ENCODE measurements at places on chromosomes 16 and 17.

DNA sequence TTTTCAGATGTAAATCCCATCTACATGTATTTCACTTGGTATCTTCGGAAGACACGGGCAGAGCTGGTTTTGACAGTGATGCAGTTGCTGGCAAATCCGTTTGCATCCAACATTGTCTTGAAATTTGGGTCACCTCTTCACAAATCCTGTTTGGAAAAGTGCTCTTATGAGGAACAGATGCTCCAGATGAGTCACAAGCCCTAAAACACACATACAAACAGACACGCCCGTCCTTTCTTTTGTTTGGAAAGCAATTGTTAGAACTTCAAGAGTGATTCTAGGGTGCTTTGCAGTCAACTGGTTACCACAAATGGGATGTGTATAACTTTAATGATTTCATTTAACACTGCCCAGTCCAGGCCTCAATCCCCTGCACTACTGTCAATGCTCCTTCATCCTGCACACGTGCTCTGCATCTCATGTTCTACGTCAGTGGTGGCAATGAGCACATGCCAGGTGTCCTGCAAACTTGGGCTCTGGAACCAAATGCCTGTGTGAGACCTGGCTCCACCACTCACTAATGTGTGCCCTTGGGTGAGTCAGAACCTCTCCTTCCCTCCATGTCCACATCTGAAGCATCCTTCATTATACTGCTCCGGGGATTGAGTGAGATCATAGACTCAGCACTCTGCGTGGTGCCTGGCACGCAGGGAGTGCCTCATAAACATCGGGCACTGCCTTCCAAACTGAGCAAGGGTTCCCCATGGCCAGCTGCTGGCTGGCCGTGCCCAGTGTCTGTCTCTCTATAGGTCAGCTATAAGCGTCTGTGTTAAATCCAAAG lies 19.3 kb upstream of the FOXF1 start:
- DNase-seq: no peak

DNA sequence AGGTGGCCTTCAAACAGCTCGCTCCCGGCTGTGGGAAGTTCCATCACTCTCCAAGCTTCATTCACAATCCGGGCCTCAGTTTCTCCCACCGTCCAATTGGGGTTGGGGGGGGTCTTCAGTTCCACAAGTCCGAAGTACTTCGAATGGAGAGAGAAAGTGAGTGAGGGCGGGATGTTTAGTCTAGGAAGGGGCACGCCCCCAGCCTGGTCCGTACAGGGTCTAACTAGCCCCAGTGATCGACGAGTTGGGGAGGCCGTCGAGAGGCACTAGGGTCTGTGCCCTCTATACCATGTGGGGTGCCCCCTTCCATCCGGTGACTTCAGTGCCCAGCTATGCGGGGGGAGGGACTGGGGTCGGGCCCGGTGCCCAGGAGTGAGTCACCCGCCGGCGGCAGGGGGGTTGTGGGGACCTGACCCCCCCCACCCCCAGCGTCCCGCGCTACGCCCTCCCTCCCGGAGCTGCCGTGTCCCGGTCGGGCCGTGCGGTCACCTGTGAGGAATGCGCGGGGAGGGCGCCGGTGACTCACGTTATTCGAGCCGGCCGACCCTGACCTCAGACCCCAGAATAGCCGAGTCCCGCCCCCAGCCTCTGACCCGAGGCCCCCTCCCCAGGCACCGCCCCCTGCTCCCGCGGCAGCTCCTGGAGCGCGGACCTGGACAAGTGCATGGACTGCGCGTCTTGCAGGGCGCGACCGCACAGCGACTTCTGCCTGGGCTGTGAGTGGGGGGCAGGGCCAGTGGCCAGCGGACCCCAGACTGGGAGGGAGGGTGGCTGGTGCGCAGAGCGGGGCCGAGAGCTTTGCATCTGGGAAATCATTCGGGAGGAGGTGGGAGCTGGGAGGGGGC lies 658 bp downstream of the TNFRSF12A start:
- peak; percentile 91 for DNase-seq

DNA sequence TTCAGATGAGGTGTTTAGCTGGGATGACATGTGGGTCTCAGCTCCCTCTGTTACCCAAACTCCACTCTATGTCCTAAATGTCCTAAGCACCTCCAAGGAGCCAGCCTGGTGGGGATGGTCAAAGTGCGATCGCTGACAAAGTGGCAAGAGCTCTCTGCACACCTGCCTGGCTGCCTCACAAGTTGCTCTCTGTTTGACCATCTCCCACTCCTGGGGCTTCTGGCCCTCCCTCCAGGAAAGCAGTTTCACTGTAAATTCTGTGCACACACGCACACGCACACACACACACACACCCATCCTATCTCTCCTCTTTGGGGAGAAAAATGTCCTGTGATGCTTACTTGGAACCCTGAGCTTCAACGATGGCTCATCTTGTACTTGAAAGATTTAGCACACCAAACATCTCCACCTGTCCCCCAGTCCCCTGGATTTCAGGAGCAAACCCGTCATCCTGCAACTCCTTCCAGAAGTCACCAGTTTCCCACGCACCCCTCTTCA lies 1.7 kb downstream of the PITPNA start:
- DNase-seq: no peak

DNA sequence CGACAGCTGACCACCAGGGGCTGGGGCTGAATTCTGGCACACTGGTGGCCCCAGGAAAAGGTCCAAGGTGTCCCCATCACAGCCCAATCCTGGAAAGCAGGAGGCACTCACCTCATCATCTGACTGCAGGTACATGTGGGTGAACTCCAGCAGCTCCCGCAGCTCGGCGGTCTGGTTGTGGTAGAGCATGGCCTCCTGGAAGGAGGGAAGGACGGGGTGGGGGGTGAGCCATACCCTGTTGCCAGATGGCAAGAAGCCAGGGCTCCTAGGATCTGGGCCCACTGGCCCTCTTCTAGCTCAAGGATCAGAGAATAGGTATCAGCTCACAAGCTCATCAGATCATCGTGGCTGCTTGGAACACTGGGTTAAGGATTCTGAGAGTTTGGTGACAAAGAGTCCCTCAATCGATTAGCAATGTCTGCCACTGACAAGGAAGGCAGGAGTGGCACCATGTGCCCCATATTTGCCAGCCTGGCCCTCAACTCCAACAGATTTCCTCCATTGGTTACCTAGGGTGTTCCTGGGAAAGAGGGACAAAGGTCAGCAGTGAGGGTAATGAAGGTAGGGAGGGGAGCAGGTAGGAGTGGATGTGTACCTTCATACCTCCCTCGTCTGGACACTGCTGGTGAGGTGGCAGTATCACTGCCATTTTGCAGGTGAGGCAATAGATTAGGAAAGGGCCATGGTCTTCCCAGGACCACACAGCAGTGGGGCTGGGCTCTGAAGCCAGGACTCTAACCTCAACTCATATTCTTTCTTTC lies 4.9 kb downstream of the P3H4 start:
- no peak for DNase-seq

- DNase-seq: no peak
Measured at GRCh38 chr16:68479271-68479670, 31.0 kb upstream of the SMPD3 start.

GRCh38 chr16:21228361-21228872 lies 5.1 kb upstream of the ANKS4B start:
- no peak for DNase-seq

DNA sequence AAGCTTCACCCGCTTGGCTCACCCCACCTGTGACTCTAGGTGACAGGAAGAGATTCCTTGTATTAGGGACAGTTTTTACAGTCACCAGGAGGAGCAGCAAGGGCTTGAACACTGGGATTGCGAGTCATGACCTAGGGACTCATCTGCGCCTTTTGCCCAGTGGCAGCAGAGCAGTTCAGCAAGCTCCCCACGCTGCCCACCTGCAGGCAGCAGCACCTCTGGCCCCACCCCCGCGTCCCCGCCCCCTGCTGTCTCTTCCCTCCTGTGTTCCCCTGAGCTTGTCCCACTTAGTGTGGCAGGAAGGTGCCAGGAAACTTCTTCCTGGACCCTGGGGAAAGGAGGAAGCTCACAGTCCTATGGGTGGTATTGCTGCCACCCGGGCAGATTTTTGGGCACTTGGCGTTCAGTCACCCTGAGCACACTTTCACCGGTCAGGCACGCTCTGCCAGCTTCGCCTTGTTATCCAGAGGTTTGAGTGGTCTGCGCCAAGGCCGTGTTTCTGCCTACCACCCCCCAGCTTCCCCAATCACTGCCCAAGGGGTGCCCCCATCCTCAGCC lies 8.7 kb downstream of the MMP15 start:
- DNase-seq: no peak

GRCh38 chr16:79648826-79649225 lies 48.3 kb upstream of the MAF start:
- DNase-seq: peak; percentile 63

GRCh38 chr16:4325253-4325758 lies 9.4 kb downstream of the GLIS2 start:
- no peak for DNase-seq

GRCh38 chr17:81140018-81140417 lies 25.3 kb upstream of the PVALEF start:
- no peak for DNase-seq

- peak; percentile 40 for DNase-seq
Measured at GRCh38 chr16:9965079-9965478, 217.1 kb downstream of the GRIN2A start.

- DNase-seq: peak; percentile 17
Measured at GRCh38 chr16:58464916-58465731, 34.8 kb upstream of the NDRG4 start.
